ENCODE measurements at places on chromosomes 7 and 10.

GRCh38 chr7:117659531-117660011 lies 179.7 kb downstream of the CFTR start:
- DNase-seq: no peak

DNA sequence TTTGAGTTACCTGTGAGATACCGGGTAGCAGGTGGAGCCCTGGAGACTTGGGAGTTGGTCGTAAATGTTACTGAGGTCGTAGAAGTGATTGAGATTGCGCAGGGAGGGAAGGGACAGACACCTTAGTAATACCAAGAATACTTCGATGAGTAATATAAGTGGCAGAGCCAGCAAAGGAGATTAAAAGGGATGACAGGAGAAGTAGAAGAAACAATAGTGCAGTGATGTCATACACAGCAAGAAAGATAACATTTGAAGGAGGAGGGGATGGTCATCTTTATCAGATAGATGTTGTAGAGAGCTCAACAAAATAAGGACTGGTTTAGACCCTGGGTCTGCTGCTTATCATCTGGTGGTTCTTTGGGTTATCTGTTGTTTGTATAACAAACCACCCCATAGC lies 5.0 kb downstream of the BCCIP start:
- no peak for DNase-seq

- no peak for DNase-seq
These were observed 34.9 kb upstream of the TUBB8 start for GRCh38 chr10:83930-84530.

- no peak for DNase-seq
These were observed 77.4 kb upstream of the FRMD4A start for GRCh38 chr10:14408139-14408538.

DNA sequence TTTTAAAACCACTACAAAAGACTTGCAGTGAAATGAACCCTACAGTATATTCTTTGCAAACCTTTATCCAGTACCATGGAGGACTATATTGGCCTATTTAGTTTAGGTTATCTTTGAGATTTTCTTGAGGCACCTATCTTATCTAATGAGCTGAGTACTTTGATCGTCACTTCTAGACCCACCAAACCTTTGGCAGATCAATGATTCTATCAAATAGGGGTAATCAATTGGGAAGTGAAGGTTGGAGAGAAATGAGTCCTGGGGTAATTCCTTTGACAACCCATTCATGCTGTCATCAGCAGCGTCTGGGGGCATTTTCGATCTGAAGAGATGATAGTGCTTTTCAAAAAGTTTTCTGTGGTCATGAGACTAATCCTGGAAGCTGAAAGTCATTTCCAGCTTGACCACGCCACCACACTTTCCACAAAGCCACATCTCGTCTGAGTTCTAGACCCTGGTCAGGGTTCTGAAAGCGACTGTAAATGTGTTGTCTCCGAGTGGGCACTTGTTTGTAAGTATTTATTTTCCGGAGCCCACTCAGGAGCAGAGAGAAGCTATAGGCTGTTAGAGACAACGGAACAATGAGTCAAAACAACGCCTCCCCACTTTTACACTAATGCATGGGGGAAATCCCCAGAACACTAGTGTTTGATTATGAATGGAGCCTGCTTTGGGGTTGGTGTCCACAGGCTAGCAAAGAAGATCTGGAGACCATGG lies 4.8 kb downstream of the EGR2 start:
- DNase-seq: no peak

GRCh38 chr10:113053881-113054280 lies 103.8 kb downstream of the TCF7L2 start:
- no peak for DNase-seq

GRCh38 chr7:137454767-137455166 lies 111.2 kb upstream of the PTN start:
- DNase-seq: no peak

Data from substantia nigra (tissue), 51 donors.